ENCODE measurements at places on chromosomes 5 and 9. TPM values are rescaled to one million over a fixed set of nuclear protein-coding genes. Genes with fewer than 3 reads are reported as not detected.

GHR gene
- total RNA-seq, result 5.6 TPM

ADGRD2 gene
- total RNA-seq, result not detected

GADD45G gene
- 0.88 TPM for total RNA-seq

TMEM174 gene
- total RNA-seq, result not detected

Data from osteoblast (primary cell).